ENCODE measurements at places on chromosomes 4 and X.

DNA sequence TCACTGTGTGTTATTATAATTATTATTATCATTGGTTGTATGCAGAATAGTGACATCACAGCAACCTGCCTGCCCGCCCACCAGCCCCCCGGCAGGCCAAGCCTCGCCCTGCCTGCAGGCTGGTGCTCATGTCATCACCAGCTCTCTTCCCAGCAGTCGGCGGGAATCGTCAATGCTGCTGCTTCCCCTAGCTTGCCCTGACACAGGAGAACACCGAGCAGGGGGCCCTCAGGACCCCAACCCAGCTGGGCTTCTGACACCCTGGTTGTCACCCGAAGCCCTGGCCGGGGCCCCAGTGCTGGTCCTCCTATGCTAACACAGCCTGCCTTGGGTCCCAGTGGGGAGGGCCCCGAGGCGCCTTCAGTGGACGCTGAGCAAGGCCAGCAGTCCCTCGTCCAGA lies 100.6 kb downstream of the PPP2R2C start:
- no peak for DNase-seq

GRCh38 chr4:110164856-110165255 lies 33.6 kb downstream of the ELOVL6 start:
- no peak for DNase-seq

DNA sequence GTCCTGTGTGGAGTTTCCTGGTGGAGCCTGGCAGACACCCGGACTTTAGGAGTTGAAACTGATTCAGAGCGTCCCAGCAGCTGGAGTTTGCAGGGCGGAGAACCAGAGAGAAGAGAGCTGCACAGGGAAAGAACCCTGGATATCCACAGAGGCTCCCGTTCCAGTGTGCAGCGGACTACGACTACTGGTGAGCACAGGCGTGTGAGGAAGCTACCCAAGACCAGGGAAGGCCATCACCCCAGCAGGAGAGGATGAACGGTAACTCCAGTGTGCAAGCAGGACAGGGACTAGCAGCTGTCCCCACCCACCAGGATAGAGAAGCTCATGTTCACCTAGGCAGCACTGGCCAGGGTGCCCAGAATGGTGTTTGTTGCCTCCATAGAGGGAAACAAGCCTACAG lies 2.3 kb downstream of the LAGE3 start:
- DNase-seq, result no peak

DNA sequence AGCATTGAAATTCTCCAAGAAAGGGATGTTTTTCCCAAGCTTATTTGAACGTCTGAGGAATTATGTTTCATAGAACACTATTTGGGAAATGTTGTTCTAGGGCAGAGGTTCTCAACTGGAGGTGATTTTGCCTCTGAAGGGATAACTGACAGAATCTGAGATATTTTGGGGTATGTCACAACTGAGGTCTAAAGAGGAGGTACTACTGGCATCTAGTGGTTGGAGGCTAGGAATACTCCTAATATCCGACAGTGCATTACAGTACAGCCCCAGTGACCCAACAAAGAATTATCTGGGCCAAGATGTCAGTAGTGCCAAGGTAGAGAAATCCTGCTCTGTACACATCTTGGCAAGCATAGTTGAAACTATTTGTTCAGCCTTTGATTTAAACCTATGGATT lies 6.4 kb downstream of the HSPA4L start:
- DNase-seq, result no peak

DNA sequence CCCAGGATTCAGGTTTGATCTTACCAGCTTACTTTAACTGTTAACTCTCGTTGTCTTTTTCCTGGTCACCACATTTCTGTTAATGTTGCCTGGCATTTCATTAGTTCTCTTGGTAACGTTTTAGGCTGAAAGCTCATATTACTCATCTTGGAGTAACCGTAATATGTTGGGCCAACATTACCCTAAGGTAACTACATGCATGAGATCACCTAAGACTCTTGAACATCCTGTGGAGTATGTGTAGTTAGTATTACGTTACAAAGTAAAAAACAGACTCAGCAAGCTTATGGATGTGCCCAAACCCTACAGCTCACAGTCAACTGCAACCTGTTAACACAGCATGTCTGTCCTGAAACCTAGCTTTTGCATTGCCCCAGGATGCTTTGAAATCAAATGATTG lies 203.3 kb upstream of the HS3ST1 start:
- DNase-seq, result no peak

DNA sequence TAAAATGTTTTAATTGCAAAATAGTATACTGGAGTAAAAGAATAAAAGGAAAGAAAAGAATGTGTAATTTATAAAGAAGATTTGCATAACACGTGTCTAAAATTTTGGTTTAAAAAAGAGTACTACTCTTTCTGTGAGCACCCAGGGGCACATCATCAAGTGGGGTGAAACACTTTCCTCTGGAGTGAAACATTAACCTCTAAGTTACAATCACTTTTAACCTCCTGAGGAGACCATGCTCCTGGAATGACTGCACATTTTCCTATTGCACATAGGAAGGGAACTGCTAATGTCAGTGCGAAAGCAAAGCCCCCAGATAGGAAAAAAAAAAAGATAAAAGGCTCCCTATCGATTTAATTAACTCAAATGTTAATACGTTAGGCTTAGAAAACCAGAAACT lies 13.3 kb downstream of the VEGFC start:
- DNase-seq, result no peak

- DNase-seq, result no peak
Measured at GRCh38 chr4:26792639-26793038, 68.0 kb upstream of the STIM2 start.

DNA sequence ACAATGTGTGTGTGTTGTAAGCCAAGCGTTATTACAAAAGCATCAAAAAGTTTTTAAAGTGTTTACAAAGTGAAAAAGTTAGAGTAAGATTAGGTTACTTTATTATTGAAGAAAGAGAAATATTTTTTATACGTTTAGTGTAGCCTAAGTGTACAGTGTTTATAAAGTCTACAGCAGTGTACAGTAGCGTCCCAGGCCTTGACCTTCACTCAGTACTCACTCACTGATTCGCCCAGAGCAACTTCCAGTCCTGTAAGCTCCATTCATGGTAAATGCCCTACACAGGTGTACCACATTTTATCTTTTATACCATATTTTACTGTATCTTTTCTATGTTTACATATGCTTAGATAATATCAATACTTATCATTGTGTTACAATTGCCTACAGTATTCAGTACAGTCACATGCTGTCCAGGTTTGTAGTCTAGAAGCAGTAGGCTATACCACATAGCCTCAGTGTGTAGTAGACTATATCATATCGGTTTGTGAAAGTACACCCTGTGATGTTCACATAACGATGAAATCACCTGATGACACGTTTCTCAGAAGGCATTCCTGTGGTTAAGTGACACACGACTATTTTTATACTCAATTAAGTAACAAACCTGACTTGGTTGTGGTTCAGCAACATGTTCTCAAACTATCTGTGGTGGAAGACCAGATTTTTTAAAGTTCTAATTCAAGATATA lies 152.0 kb upstream of the EDNRA start:
- DNase-seq, result no peak

DNA sequence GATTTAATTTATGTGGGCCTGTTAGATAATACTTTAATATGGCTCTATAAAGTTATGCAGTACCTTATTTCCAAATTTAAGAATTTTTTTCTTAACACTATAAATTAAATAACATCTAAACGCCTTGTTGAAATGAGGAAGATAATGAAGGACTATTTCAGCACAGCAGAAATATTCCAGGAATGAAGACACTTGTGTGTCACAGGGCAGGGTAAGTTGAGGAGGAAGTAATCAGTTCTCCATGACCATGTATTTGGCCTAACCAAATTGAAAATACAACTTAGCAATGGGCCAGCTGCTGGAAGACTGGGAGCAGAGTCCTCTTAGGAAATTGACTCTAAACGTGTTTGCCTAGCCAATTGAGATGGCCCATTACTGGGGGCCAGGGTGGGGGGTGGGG lies 16.9 kb downstream of the CXCL3 start:
- no peak for DNase-seq

DNA sequence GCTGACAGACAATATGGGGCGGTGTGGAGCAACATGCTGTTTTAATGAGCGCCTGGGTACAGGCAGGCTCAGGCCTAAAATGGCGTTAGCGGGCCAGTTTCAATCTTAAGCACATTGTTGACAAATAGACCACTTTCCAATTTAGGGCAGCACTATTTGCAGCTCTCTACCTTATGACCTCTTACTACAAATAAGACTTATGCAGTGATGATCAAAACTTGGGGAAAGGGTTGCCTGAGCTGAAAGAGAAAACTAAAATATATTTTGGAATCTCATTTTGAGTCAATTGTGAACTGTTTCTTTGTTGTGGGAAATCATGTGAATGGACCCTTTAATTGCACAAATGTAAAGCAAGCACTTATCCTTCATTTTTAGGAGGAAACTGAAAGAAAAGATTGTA lies 25.5 kb upstream of the GPAT3 start:
- no peak for DNase-seq

- no peak for DNase-seq
Measured at GRCh38 chr4:137443031-137443800, 89.1 kb downstream of the PCDH18 start.
